ENCODE measurements at places on chromosomes 6 and 20.
A peak's percentile ranks its signal among the peaks of the same experiment; 100 is the strongest.

GRCh38 chr20:46624946-46625345 lies 26.3 kb downstream of the SLC13A3 start:
- no peak for DNase-seq

GRCh38 chr6:11654876-11655275 lies 117.3 kb downstream of the TMEM170B start:
- peak; percentile 29 for DNase-seq

- no peak for DNase-seq
Observed at GRCh38 chr20:49283176-49283702, 5.4 kb upstream of the ZNFX1 start.

DNA sequence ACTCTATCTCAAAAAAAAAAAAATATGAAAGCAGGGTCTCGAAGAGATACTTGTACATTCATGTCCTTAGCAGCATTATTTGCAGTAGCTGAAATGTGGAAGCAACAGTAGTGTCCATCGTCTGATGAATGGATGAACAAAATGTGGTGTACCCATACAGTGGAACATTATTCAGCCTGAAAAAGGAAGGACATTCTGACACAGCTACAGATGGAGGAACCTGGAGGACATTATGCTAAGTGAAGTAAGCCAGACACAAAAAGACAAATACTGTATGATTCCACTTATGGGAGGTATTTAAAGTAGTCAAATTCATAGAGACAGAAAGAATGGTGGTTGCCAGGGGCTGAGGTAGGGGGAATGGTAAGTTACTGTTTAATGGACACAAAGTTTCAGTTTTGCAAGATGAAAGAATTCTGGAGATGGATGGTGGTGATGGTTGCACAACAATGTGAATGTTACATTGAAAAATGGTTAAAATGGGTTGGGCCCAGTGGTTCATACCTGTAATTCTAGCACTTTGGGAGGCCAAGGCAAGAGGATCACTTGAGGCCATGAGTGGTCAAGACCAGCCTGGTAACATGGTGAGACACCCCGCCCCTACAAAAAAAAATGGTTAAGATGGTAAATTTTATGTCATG lies 11.8 kb upstream of the TULP1 start:
- no peak for DNase-seq

- no peak for DNase-seq
Observed at GRCh38 chr6:27149150-27149549, 98.4 kb upstream of the PRSS16 start.

DNA sequence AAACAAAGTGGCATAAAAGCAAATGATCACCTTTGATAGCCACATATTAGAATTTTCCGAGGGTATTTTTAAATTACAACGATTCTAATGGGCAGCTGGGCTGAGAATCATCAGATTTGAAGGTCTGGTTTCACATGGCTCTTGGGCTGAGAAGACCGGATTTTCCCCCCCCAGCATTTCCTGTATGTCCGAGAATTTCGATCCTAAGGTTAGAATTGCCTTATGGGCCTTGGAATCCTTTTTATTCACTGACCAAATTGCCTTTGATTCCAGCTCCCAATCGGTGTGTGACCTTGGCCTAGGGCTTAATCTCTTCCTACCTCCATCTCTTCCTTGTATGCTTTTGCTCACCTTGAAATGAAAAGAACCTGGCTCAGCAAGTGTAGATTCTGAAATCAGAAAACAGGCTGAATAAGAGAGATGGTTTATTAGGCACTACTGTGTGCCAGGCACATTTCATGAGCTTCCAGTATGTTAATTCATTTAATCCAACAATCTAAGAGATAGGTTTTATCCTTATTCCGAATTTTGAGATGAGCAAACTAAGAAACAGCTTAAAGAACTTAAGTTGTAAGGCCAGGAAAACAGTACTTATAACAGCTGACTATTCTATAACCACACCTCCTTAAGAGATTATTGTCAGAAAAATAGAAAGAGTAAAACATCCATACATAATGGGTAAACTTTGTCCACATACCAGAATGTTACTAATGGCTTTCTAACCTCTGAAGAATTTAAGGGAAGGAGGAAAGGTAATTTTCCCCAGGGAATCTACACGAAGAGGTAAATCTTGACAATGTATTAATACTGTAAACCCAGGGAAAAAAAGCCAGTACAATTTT lies 39.4 kb downstream of the HFE start:
- DNase-seq = no peak

GRCh38 chr6:72740135-72740534 lies 118.3 kb downstream of the KCNQ5 start:
- DNase-seq = no peak

- no peak for DNase-seq
Observed at GRCh38 chr6:3451498-3451897, 5.4 kb downstream of the SLC22A23 start.

- DNase-seq = no peak
Observed at GRCh38 chr6:1346558-1347091, 34.7 kb downstream of the FOXQ1 start.

- no peak for DNase-seq
Observed at GRCh38 chr20:58133020-58133808, 95.2 kb downstream of the ANKRD60 start.
